Stimulated activated CD8-positive, alpha-beta memory T cell treated with anti-CD3 and anti-CD28 coated beads, Interleukin-12 subunit alpha, Interleukin-12 subunit beta, amount 100 ng/mL, for 4 hours (primary cell): ENCODE measurements at places on chromosomes 6 and 20.

DNA sequence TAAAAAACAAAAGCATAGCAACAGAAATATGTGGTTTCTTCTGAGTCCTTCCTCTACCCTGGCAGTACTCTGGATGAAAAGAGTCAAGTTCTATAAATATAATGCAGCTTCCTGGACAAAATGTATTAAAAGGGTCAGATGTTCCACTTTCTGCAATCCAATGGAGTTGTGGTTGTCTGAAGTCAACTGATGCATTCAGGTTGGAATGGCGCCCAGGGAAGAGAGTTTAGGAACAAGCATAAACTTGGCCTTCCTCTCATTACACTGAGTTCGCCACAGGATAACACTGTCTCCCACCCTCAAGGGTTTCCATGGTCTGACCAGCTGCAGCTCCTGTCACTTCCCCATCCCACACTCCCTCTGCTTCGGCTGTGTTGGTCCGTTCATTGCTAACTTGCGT, 66.4 kb downstream of the PLEKHG1 start:
- no peak for DNase-seq

GRCh38 chr6:168133687-168134559, 54.9 kb upstream of the FRMD1 start:
- DNase-seq, result no peak

DNA sequence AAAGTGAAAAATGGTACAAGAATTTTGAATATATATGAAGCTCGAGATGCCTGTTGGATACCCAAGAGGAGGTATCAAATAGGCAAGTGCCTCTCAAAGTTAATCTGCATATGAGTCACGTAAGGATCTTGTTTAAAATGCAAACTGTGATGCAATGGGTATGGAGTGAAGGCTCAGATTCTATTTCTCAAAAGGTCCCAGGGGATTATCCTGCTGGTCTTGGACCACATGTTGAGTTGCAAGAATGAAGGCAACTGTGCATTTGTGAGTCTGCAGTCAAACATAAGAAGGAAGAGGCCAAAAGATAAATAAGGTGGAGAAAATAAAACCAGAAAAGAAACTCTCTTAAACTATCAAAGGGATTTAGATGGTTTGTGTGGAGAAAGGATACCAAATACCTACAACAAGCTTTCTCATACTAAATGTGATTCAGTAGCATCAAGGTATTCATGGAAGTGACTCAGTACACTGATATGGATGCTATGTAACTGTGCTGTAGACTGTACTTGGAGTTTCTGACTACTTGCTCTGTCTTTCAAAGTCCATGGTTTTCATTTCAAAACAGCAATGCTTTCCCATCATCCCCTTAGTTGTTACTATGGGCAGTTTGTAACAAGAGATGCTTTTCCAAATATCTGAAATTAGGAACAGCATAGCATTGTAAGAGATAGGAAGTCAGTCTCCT, 106.3 kb downstream of the GFRAL start:
- DNase-seq, result no peak

GRCh38 chr6:15595461-15596173, 67.2 kb downstream of the DTNBP1 start:
- DNase-seq, result no peak
